ENCODE measurements at places on chromosomes 12 and 14.

DNA sequence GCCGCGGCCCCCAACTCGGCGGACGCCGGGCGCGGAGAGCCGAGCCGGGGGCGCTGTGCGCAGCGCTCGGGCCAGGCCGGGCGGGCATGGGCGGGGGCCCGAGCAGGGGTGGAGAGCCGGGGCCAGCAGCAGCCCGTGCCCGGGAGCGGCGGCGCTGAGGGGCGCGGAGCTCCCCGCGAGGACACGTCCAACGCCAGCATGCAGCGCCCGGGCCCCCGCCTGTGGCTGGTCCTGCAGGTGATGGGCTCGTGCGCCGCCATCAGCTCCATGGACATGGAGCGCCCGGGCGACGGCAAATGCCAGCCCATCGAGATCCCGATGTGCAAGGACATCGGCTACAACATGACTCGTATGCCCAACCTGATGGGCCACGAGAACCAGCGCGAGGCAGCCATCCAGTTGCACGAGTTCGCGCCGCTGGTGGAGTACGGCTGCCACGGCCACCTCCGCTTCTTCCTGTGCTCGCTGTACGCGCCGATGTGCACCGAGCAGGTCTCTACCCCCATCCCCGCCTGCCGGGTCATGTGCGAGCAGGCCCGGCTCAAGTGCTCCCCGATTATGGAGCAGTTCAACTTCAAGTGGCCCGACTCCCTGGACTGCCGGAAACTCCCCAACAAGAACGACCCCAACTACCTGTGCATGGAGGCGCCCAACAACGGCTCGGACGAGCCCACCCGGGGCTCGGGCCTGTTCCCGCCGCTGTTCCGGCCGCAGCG is 639 bp downstream of the FZD10 start:
- DNase-seq = no peak

- peak; percentile 73 for DNase-seq
Measured at GRCh38 chr12:13864081-13864673, 117.2 kb downstream of the GRIN2B start.

GRCh38 chr12:111248236-111249017 is 120.5 kb downstream of the PHETA1 start:
- DNase-seq = no peak

- DNase-seq = no peak
Measured at GRCh38 chr12:13177373-13177772, 19.2 kb upstream of the EMP1 start.

DNA sequence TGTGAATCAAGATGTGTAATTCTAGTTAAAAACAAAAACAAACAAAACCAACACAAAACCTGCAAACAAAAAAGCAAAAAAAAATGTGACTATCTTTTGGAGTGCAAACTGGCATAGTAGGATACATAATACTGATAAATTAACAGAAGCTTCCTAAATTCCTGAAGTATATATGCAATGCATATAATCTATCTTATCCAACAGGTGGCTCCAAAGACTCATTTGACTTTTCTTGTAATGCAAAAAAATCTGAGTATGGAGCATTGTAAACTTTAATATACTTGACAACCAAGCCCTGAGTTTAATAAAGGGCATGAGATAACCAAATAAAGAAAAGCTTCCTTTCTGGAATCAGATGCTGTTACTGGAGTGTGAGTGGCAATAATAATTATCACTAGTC is 1003.6 kb downstream of the FSCB start:
- DNase-seq = no peak

DNA sequence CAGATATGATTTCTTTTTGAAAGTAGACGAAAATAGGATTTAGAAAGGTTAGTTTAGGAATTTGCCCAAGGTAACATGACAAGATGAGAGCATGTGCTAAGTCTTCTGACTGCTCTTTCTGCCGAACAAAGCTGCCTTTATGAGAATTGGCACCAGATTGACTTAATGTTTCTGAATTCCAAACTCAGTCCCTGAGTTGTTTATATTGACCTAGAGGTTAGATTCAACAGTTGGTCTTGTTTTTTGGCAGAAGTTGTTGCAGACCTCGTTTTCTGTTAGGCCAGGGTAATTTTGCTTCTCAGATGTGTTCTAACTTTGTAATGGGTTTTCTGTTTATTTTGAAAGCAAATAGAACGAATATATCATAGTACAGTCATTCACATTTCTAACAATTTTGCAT is 61.5 kb upstream of the LRTM2 start:
- DNase-seq = no peak

DNA sequence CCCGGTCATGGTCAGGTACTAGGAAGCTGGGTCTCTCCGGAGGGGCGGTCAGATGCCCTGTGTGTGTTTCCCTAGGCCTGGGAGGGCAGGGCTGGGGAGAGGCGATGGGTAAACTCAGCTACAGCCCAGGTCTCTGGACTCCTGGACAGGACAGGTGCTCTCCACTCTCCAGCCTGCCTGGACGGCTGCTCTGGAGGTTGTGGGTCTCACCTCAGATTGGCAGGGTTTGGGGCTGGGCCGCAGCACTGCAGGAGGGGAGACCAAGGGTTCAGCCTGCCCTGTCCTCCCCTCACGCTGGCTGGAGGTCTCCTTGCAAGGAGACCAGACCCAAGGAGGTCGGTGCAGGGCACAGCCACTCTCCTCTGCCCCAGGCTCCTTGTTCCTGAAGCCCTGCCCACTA is 7.8 kb downstream of the KRT80 start:
- DNase-seq = no peak

GRCh38 chr14:75368333-75368732 is 59.5 kb upstream of the JDP2 start:
- no peak for DNase-seq

GRCh38 chr14:49957089-49957852 is 64.4 kb downstream of the ARF6 start:
- peak; percentile 84 for DNase-seq

GRCh38 chr14:58846682-58847465 is 209.1 kb downstream of the DACT1 start:
- no peak for DNase-seq

- DNase-seq = no peak
Measured at GRCh38 chr14:88482524-88482923, 72.3 kb downstream of the PTPN21 start.

DNA sequence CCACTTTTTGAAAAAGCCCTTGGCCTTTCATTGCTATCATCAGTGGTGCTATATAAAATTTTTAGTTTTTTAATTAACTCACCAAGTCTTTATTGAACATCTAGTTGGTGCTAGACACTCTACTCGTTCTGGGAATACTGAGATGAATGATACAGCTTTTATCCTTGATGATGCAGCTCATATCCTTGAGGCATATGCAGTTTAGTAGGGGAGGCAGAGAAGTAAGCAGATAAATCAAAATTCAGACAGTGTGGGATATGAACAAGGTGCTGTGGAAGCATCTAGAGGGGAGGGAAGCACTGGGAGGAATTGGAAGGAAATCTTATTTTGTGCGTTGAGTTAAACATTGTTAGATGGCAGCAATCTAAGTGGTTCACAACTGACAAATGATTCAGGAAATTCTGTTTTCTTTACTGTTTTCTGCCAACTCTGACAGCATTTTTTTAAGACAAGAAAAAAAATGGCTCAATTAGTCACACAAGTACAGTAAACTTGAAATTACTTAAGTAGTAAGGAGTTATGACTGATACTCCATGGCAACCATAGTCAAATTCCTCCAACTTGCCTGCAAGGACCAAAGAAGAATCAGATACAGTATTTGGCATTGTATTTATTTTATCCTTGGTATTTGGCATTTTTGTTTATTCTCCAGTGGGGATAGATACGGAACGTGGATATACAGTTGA is 119.2 kb downstream of the TMTC2 start:
- peak; percentile 17 for DNase-seq

- DNase-seq = no peak
Measured at GRCh38 chr12:67854351-67854750, 134.9 kb upstream of the IFNG-AS1 start.

DNA sequence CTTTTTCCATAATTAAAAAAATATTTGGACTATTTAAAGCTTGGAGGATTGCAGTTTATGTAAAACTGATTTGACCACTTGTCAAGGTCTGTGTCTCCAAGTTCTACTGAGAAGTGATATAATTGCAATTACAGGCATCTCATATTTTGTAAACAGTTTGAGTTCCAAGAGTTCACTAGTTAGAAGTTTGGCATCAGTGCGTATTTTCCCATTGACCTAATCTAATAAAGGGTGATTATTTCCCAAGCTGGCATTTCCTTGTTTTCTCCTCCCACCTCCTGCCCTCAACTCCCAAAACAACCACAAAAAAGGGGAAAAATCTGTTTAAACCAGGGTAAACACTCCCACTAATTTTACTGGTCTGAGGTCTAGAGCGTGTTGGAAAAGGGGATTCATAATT is 3.0 kb upstream of the MYF6 start:
- no peak for DNase-seq

DNA sequence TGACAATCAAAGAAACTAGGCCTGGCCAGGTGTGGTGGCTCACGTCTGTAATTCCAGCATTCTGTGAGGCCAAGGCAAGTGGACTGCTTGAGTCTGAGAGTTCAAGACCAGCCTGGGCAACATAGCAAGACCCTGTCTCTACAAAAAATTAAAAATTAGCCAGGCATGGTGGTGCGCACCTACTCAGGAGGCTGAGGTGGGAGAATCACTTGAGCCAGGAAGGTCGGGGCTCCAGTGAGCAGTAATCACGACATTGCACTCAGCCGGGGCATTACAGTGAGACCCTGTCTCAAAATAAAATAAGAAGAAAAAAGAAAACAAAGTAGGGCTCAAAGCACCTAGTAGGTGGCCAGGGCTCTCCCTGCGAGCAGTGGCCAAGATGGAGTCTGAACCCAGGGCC is 79.1 kb downstream of the CHGA start:
- DNase-seq = no peak

- DNase-seq = peak; percentile 27
Measured at GRCh38 chr12:118061873-118062843, 1.2 kb upstream of the WSB2 start.

GRCh38 chr12:109651596-109651995 is 62.0 kb upstream of the FAM222A start:
- no peak for DNase-seq

DNA sequence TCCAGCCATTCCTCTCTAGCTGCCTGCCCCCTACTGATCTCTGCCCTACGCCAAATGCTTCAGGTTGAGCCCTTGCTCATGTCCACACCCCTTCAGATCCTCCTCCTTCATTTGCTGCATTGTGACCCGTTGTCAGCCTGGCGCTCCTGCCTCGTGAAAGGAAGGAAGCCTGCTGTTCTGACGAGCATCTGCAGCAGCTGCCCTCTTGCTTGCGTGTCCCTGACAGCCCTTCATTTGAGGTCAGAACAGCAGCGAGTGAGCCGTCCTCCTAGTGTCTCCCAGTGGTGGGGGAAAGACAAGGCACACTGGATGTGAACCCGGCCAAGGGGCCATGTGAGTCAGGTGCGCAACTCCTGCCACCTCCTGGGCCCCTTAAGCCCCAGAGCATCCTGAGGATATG is 3.0 kb upstream of the PIANP start:
- DNase-seq = no peak

GRCh38 chr12:51922762-51923505 is 15.6 kb downstream of the ACVRL1 start:
- DNase-seq = no peak

DNA sequence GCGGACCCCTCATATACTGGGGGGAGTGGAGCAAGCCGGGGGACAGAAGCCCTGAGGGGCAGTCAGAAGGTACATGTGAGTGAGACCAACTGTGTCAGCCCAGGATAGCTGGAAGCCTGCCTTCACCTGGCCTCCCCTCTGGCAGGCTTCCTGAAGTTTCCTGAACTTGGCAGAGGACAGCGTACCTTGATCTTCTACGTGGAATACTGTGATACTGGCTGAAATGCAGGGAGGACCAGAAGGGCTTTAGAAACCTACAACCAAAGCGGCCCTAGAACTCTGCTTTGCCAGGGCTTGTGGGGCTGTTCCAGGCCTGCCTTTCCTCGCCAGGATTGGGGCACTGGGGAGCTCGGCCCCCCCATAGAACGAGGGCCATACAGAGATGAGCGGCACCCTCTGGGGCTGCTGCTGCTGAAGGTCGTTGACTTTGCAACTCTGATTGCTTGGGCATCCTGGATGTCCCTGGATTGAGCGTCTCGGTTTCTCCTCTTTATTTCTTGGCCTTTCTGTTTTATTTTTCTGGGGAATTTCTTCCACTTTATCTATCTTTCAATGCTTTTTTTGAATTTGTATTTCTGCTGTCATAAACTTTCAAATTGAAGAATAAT is 66.5 kb downstream of the SLC25A47 start:
- DNase-seq = no peak

- no peak for DNase-seq
Measured at GRCh38 chr12:45279931-45280830, 64.3 kb downstream of the ANO6 start.

GRCh38 chr14:88417594-88417993 is 32.1 kb downstream of the SPATA7 start:
- DNase-seq = no peak

GRCh38 chr12:130754234-130754901 is 38.3 kb upstream of the RIMBP2 start:
- no peak for DNase-seq

GRCh38 chr12:41548926-41549325 is 360.8 kb downstream of the PDZRN4 start:
- DNase-seq = no peak

GRCh38 chr12:91108196-91108755 is 3.0 kb downstream of the LUM start:
- no peak for DNase-seq

DNA sequence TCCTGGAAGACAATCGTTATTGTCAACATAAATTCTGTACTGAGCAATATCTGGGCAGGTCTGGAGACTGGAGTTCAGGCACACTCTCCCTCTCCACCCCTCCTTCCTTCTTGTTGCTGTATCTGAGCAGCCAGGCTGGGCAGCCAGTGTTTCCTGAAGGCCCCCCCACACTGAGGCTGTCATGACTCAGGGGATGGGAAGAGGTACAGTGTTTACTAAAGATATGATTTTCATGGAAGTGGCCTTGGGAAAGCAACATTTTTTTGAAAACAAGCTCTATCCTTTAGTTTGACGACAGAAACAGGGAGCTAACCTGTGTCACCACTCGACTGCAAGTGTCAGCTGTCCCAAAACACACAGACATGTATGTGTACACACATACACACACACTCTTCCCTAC is 1485.4 kb upstream of the TMEM132C start:
- DNase-seq = no peak

DNA sequence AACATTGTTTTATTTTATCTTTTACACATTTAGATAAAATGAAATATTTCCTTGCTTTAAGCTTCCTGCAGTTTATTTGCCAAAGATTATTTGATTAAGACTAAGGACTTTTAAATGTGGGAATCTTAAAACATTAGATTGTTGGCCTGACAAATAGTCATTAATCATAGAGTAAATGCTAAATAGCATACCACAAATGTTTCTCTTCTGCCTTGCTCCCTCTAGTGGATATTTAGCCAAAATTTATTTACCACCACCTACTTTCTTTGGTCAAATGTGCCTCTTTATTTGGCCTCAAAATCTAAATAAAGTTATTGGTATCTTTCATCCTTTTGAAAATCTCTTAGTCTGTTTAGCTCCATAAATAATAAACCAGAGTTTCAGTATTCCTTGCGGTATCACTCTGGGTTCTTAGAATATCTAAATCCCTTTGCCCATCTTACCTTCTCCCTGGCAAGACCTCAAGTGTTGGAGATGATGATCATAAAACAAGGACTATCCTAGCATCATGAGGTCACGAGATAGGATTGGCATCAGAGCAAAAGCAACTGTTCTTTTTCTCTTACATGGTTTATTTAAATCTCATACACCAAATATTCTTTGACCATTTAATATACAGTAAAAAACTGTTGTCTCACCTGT is 150.6 kb upstream of the AEBP2 start:
- peak; percentile 45 for DNase-seq

All from kidney glomerular epithelial cell (primary cell).